ENCODE measurements at places on chromosomes 13 and 19. TPM values are rescaled to one million over a fixed set of nuclear protein-coding genes. Genes with fewer than 3 reads are reported as not detected.
A peak's percentile ranks its signal among the peaks of the same experiment; 100 is the strongest.

Gene MISP
- not detected for polyA plus RNA-seq

Gene KCNC3
- polyA plus RNA-seq: 1.6 TPM

Gene OR7A10
- polyA plus RNA-seq: not detected

Gene URAD
- not detected for polyA plus RNA-seq

DNA sequence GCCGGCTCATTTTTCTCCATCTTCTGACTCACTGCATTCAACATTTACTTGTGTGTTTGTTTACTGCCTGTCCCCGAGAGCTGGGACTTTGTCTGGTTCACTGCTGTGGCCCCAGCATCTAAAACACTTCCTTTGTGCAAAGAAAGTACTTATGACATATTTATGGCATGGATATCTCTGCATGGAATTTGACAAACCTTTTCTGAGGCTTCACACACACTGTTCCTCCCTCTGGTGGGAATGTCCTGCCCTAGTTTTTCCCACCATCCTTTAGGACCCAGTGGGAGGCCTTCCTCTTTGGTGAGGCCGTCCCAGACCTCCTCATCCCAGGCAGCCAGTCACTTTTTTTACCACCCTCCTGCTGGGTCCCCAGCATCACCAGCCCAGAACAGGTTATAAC lies 1.4 kb upstream of the SRRM5 start:
- H3K27me3 ChIP-seq: no peaks in the 10 kb centered on the region
- no peak overlapping the region for H3K27ac ChIP-seq
- no peaks in the 10 kb centered on the region for H3K4me1 ChIP-seq
- no peak overlapping the region for H3K4me3 ChIP-seq
- H3K36me3 ChIP-seq: no peaks in the 10 kb centered on the region

- no peaks in the 10 kb centered on the region for H3K36me3 ChIP-seq
- H3K27ac ChIP-seq: no peak within 1 kb of the TSS
- H3K4me3 ChIP-seq: peak within 1 kb of the TSS; percentile 35
- peaks cover 8% of the 10 kb centered on the region for H3K4me1 ChIP-seq
Observed at GRCh38 chr19:39514840-39515550, at the start of gene SELENOV. TSS of gene SELENOV (plus strand) at chr19:39515139. CDS start at chr19:39515213, 74 bp downstream.

- no peak for DNase-seq
- no peaks in the 10 kb centered on the region for H3K36me3 ChIP-seq
- peak overlapping the region; percentile 1 for H3K27ac ChIP-seq
- no peak overlapping the region for H3K4me3 ChIP-seq
Observed at GRCh38 chr19:39145180-39145953, 19.8 kb downstream of the PAK4 start.

- no peaks in the 10 kb centered on the region for H3K27me3 ChIP-seq
- no peaks in the 10 kb centered on the region for H3K36me3 ChIP-seq
- H3K27ac ChIP-seq: no peak overlapping the region
- no peaks in the 10 kb centered on the region for H3K4me1 ChIP-seq
Observed at GRCh38 chr19:28224441-28224840, 988.5 kb downstream of the UQCRFS1 start.

GRCh38 chr13:49319551-49319950 lies 71.8 kb downstream of the CDADC1 start:
- no peaks in the 10 kb centered on the region for H3K36me3 ChIP-seq
- DNase-seq: no peak
- no peak overlapping the region for H3K4me3 ChIP-seq
- H3K27ac ChIP-seq: no peak overlapping the region
- no peaks in the 10 kb centered on the region for H3K4me1 ChIP-seq
- H3K27me3 ChIP-seq: no peaks in the 10 kb centered on the region

DNA sequence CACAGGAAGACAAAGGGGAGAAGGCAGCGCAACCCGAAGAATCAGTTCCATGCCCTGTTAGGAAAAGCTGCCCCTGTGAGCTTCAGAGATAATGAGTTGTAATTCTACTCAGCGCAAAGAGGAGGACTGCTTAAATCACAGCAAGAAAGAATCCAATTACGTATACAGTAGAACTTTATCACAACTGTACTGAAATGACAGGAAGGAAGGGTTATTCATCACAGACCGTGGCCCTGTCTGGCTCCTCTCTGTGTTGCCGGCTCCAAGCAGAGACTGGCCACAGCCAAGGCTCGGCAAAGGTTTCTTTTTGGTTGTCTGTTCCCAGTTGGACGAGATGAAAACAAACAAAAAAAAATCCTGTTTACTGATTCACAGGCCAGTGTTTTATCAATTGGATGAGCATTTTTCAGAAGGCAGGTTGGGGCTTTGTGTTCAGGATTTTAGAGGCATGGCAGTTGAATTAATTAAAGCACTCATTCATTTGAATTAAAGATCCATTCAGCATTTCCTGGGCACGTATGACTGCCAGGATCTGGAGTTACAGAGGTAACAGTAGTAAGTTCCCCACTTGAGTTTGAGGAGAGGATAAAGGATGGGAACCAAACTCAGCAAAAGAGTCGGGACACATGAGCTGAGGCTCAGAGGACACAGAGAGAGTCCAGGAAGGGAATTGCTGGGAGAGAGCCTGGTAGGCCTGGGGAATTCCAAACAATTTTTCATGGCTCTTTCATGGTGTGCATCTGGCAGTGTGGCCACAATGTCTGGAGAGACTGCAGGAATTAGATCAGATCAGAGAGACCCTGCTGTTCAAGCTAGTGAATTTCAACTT lies 341.0 kb downstream of the DNAJC15 start:
- no peak overlapping the region for H3K27ac ChIP-seq
- DNase-seq: no peak
- no peak overlapping the region for H3K4me3 ChIP-seq
- no peaks in the 10 kb centered on the region for H3K27me3 ChIP-seq
- no peaks in the 10 kb centered on the region for H3K36me3 ChIP-seq
- peaks cover 6% of the 10 kb centered on the region for H3K4me1 ChIP-seq

- no peak overlapping the region for H3K4me3 ChIP-seq
- H3K27ac ChIP-seq: no peak overlapping the region
- peaks cover 8% of the 10 kb centered on the region for H3K36me3 ChIP-seq
- no peaks in the 10 kb centered on the region for H3K27me3 ChIP-seq
Observed at GRCh38 chr19:5126498-5127223, 157.7 kb downstream of the KDM4B start.
